ENCODE measurements at places on chromosomes 4 and X.
A peak's percentile ranks its signal among the peaks of the same experiment; 100 is the strongest.

DNA sequence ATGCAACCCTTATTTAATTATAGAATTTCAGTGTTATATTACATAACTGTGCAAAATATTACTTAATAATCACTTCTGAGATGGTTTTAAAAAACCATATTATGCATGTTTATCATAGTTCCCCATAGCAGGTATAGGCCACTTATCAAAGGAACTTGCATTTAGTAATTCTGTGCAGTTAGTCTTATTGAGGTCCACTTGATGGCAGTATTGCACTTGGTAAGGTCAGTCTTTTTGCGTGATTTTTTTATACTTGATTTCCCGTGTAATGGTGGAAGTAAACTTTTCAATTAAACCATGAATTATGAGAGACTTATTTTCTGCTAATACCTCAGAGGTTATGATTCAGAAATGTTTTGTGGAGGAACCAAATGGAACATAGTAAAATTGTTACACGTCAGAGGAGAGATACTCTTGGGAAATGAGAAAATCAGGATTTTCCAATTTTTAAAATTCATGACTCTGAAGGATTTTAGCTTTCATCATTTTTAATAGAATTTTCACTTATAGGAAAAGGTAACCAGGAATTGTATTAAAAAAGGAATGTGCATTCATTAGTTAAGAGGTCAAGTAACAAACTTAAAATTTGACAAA lies 230.0 kb downstream of the CCSER1 start:
- no peak for DNase-seq

DNA sequence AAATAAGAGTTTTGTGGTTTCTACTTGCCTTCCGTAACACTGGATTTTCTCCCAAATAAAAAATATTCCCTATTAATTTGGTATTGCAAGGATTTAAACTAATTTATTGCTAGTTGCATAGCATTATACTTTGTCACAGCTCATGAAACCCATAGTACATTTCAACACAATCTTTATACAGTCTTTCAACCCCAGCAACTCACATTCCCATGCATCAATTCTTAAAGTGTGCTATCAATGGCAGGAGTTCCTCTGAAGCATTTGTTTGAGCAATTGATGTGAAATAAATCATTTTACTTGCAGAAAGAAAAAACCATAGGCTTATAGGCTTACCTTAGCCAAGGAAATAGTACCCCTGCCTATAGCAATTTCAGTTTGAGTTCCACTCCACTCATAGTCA lies 251.9 kb downstream of the PAPSS1 start:
- no peak for DNase-seq

GRCh38 chrX:107025545-107025944 lies 25.5 kb upstream of the MORC4 start:
- no peak for DNase-seq

- DNase-seq = no peak
Measured at GRCh38 chr4:145882604-145883003, 56.0 kb downstream of the ZNF827 start.

DNA sequence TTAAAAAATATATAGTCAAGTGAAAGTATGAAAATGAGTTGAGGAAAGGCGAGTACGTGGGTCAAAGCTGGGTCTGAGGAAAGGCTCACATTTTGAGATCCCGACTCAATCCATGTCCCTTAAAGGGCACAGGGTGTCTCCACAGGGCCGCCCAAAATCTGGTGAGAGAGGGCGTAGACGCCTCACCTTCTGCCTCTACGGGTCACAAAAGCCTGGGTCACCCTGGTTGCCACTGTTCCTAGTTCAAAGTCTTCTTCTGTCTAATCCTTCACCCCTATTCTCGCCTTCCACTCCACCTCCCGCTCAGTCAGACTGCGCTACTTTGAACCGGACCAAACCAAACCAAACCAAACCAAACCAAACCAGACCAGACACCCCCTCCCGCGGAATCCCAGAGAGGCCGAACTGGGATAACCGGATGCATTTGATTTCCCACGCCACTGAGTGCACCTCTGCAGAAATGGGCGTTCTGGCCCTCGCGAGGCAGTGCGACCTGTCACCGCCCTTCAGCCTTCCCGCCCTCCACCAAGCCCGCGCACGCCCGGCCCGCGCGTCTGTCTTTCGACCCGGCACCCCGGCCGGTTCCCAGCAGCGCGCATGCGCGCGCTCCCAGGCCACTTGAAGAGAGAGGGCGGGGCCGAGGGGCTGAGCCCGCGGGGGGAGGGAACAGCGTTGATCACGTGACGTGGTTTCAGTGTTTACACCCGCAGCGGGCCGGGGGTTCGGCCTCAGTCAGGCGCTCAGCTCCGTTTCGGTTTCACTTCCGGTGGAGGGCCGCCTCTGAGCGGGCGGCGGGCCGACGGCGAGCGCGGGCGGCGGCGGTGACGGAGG lies at the start of gene FMR1:
Gene FMR1 (plus strand): TSS at position 728 of the 831 bp plus-strand sequence. CDS start 261 bp downstream, outside the sequence.
- DNase-seq = peak; percentile 89

DNA sequence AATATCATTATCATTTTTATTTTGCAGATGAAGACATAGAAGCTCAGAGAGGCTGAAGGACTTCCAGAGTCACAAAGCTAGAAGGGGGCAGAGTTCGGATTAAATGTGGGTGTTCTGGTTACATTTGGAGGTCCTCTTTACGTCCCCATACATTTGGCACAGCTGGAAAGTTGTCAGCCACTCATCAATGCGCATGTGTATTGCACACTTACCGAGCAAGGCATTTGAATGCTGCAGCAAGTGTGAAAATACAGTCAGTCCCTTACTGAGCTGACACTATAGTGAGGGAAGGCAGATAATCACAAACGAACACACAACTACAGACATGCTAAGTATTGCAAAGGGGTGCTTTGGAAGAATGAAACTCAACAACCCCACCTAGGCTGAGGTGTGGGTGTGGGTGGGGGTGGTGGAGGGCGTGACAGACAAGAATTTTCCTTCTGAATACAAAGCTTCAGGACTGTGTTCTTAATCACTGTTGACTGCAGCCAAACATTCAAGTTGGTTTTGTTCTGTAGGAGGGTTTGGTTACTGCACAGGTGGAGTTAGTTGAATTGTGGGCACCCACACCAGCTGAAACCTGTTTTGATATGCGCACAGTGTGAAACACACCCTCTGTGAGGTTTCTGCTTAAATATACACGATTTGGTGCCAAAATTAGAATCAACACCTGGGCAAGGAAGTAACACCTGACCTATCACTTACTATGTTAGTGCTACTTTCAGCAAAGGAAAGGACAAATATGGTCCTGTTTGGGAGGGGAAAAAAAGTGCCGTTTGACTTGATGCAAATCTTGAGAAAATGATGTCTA lies 72.4 kb downstream of the COQ2 start:
- DNase-seq = peak; percentile 31

GRCh38 chr4:85051526-85051925 lies 85.0 kb upstream of the WDFY3 start:
- no peak for DNase-seq

GRCh38 chr4:69764311-69764710 lies 3.9 kb upstream of the SULT1B1 start:
- no peak for DNase-seq

- DNase-seq = no peak
Measured at GRCh38 chrX:74493806-74494205, 72.5 kb downstream of the SLC16A2 start.

- no peak for DNase-seq
Measured at GRCh38 chrX:54397113-54397512, 39.3 kb upstream of the WNK3 start.

DNA sequence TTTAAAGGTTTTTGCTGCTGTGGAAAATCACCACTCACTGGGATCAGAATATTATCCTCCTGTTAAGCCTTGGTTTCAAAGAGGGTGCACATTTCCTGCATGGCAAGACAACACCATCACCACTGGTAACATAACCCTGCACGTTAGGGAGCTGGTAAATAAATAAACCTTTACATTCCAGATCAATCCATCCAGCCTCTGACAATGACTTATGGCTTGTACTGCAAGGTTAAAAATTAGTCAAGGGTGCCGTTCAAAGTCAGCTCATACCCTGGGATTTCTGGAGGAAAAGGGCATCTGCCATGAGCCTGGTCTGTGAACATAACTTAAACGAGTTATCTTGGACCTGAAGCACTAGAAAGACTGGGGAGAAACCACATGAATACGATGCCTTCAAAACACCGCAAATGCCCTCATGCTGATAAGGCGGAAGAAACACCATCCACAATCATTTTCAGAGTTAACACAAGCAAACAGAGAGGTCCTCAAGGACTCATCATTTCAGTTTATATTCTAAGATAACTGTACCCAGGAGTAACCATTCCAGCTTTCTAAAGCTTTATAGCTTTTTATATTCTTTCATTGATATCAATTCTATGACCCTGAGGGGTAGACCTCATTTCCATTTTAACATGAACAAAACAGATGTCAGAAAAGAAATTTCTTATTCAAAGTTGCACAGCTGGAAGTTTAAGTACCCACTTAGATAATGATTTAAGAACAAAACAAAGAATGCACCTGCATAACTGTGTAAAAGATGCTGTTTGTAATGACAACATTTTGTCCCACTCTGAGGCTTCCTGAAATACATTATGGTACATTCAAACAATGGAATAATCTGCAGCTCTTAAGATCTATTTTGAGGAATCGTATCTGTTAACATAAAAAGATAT lies 103.1 kb downstream of the NPNT start:
- DNase-seq = no peak

DNA sequence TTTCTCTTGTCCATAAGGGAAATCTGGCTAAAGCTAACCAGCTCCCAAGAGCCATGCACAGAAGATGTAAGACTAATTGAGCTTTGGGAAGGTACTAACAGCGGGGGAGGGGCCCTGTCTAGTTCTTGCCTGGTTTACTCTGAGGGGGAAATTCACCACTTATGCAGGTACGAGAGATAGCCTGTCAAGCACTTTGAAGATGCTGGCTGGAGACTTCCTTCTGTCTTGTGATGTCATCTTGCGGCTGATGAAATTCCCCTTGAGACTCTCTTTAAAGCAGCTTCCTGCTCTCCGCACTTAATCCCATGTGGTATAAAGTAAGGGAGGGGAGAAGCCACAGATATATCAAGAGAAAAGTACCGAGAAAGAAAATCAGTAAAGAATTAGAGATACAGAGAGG lies 345.3 kb downstream of the MAPK10 start:
- no peak for DNase-seq

DNA sequence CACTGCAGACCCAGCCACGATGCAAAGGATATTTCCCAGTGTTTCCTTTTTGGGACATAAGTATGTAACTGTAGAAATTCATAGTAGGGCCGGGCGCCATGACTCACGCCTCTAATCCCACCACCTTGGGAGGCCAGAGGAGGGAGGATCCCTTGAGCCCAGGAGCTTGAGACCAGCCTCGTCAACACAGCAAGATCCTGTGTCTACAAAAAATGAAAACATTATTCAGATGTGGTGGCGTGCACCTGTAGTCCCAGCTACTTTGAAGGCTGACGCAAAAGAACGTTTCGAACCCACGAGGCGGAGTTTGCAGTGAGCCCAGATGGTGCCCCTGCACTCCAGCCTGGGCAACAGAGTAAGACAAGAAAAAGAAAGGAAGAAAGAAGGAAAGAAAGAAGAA lies 49.2 kb downstream of the CRLF2 start:
- no peak for DNase-seq

GRCh38 chr4:22607382-22607781 lies 85.4 kb upstream of the GBA3 start:
- peak; percentile 1 for DNase-seq

Data from stimulated activated CD8-positive, alpha-beta memory T cell treated with anti-CD3 and anti-CD28 coated beads, Interleukin-12 subunit alpha, Interleukin-12 subunit beta, amount 100 ng/mL, for 4 hours (primary cell).